ENCODE measurements at places on chromosomes 13 and 19.

- DNase-seq, result no peak
Observed at GRCh38 chr13:33722216-33722915, 95.6 kb upstream of the RFC3 start.

- no peak for DNase-seq
Observed at GRCh38 chr13:84654654-84655275, 772.5 kb upstream of the SLITRK1 start.

DNA sequence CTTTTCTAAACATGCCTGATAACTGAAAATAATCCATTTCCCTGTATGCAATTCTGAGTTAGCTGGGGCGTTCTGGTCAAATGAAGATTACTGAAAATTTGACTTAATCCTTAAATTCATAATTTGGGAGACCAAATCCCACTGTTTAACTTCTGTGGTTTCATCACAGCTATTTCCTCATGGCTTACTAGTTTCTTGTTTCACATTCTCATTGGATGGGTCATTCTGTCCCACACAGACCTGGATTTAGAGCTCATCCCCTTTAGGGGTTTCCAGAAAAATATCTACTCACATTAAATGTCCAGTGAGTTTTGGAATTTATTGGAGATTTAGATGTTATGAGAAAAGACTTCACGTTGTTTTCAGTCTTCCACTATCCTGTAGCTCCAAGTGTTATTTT lies 709.3 kb upstream of the KLHL1 start:
- no peak for DNase-seq

- no peak for DNase-seq
Observed at GRCh38 chr19:33310606-33311325, 8.4 kb upstream of the CEBPA start.

DNA sequence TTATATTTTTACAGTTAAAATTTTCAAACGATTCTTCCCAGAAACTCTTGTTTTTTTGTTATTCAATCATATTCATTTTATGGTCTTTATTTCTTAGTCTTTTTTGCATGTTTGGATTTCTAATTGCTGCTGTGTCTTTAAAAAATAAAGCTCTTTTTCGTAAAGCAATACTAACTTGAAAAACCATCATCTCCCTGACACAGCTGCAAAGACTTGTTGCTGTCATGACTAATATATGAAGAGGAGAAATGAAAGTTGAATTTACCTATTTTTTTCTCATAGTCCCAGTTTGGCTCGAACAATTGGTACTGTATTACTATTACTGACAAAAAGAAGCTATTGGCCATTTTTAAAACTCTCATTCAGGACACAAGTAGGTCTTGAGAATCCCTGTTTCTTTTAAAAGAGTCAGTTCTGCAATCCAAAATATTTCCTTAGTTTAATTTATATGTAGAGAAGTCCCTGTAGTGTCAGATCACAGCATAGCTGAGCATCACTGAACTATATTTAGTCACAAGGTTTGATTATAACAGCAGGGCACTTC lies 12.1 kb upstream of the SPART start:
- DNase-seq, result no peak

- no peak for DNase-seq
Observed at GRCh38 chr13:43686557-43686956, 100.2 kb downstream of the ENOX1 start.

DNA sequence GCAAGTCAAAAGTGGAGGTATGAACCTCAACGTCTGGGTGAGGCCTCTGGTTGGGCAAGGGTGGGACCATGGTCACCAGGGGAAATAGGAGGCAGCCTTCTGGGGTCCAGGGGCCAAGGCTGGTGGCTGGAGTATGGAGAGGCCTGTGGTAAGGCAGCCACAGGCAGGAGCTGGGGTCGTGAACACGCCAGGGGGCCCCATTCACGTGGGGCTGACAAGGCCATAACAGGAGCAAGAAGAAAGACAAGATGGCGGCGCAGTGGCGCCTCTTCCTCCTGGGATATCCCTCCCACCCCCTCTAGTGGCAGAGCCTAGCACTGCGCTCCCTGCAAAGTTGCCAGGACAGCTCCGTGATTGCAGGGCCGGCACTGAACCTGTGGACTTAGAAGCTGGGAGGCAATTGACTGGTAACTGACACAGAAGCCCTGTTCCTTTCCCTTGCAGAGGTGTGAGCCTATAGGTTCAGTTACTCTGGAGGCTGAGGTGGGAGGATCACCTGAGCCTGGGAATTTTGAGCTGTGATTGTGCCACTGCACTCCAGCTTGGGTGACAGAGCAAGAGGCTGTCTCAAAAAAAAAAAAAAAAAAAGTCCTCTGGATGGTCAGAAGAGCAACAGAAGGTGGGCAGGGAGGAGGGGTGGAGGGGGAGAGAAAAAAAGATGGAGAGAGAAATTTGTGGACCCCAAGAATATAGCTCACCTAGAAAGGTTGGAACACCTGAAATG lies 19.7 kb upstream of the EDDM13 start:
- DNase-seq, result no peak

DNA sequence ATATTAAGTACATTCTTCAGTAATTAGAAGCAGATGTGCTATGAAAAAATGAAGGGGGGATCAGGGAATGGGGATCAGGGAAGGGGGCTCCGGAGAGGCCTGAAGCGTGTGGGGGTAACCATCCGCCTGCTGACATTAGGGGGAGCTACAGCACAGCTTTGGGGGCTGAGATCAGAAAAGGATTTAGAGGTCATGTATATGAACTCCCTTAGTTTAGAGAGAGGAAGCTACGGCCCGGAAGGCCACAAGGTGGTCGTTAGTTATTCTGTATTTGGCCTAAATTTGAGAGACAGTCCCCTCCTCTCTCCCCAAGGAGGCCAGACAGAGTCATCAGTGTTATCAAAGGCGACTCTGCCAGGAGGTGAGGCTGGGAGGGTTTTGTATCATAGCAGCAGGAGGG lies 99.0 kb downstream of the TM9SF2 start:
- DNase-seq, result no peak

GRCh38 chr19:57338877-57339276 lies 12.2 kb upstream of the ZNF304 start:
- DNase-seq, result no peak

GRCh38 chr19:45137179-45137761 lies 23.5 kb downstream of the NKPD1 start:
- no peak for DNase-seq

GRCh38 chr19:10288662-10289166 lies 1.0 kb upstream of the ICAM5 start:
- no peak for DNase-seq

DNA sequence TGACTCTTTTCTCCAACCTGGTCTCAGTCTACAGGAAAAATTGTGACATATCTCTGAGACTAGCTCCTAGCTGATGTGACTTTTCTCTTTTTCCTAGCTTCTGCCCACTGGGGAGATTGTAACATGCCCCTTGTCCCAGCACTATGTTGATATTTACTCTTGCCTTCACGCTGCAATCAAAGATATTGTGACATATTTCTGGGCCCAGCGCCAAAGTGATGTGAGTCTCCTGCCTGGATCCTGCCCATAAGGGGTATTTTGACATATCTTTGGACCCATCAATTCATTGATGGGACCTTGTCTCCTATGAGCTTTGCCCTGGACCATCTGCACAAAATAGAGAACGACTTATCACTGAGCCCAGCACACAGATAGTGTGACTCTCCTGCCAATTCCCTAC lies 41.1 kb downstream of the ZNF729 start:
- DNase-seq, result no peak

GRCh38 chr13:72692884-72693514 lies 34.4 kb downstream of the MZT1 start:
- no peak for DNase-seq

DNA sequence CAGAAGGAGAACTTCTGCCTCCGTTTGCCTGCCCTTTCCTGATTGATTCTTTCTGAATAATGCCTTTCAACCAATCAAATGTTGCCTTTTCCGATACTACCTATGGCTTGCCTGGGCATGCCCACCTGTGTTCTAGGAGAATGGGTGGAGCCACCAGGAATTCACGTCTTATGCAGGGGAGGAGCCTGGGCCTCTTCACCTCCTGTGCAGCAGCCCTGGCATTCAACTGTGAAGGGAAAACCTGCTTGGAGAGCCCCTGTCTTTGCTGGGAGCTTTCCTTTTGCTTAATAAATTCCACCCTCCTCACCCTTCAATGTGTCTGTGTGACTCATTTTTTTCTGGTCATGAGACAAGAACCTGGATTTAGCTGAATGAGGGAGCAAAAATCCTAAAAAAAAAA lies 730.7 kb downstream of the UQCRFS1 start:
- no peak for DNase-seq

GRCh38 chr19:4124638-4125037 lies 716 bp upstream of the MAP2K2 start:
- DNase-seq, result no peak

- DNase-seq, result no peak
Observed at GRCh38 chr13:43545317-43545874, 241.4 kb downstream of the ENOX1 start.

- no peak for DNase-seq
Observed at GRCh38 chr19:55927991-55928390, 4.1 kb downstream of the NLRP13 start.

DNA sequence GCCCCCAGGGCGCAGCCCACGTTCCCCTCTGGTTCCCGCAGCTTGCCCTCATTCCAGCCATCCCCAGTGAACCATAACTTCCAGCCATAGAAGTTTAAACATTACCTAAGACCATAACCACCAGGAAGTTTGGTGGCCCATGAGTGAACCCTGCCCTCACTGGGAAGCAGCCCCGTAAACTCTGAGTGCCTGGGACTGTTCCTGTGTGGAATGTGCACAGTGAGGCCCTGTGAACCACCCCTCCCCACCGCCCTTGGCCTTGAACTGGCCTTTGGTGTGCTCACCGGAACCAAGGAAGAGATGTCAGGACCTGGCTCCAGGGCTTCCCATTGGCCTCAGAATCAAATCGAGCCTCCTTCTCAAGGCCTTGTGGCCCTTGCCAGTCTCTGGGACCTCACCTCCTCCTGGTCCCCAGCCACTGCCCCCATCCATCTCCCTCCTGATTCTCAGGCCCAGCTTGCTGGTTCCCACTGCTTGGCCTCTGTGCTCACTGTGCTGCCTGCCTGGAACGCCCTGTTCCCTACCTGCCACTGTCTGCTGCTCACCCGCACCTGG lies 46.5 kb downstream of the DNM2 start:
- DNase-seq, result no peak

GRCh38 chr19:12796146-12797071 lies 5.1 kb downstream of the JUNB start:
- DNase-seq, result no peak

DNA sequence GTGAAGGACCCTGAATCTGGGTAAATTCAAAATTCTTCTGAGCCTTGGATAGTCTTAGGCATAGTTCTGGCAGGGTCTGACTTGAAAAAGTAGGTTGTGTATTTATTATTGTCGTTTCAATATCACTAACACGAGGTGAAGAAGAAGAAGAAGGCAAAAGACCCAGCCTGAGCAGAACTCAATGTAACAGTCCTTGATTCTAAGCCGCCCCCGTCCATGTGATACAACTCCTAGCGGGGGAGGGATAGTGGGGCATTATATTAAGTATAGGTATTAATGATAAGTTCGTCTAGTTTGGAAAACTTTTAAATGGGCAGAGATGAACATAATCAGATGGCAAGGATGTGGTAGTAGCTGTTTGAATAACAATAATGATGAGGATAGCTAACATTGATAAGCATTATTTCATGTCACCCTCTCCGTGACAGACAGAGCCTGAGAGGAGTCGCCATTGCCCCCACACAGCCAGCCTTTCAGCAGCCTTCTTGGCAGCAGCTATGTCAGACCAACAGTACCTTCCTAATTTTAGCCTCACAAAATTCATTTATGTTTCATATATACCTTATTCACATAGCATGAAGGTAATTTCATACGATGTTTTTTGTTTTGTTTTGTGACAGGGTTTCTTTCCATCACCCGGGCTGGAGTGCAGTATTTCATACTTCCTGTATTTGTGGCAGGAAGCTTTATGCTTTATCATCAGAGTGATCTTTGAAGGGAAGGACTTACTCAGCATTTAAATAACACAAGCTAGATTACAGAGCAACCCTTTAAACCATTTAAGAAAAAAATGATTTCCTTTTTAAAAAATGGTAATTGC lies 64.4 kb upstream of the NPAS1 start:
- DNase-seq, result no peak

Data from cerebellar nuclear complex (tissue), 1 donor.